ENCODE measurements at places on chromosomes 5 and 9.

GRCh38 chr5:149831492-149831891, 101.4 kb downstream of the PPARGC1B start:
- DNase-seq: no peak

DNA sequence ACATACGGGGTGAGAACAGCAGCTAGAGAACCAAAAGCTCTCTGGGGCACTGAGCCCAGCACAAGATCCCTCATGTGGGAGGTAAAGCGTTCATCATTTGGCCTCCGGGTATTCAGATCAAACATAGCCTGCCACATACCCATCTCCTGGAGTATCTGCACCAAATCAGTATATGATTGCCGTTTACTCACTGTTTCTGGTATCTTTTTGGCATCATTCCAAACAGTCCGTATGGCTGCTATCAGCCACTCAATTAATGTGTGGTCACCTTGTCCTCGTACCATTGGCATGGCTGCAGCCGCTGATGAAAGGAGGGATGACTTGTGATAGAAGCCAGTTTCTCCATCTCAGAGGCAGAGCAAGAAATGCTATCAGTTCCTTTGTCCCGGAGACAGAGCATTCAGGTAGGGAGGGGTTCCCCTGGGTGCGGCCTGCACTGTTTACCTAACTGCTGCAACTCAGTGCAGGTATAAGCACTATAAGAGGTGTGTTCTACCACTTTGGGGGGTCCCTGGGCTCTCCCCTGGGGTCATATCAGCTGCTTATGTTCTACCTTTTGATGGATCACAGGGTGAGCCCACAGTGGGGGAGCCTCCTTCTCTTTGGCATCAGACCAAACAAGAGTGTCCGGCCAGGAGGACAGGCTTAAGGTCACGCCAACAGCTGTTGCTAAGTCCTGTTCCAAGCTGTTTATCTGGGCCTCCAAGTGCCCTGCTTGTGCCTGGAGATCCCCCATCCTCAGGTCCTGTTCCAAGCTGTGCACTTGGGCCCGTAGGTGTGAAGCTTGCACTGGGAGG, 9.4 kb downstream of the DMAC1 start:
- DNase-seq: no peak

- no peak for DNase-seq
Observed at GRCh38 chr5:102969641-102970040, 150.3 kb downstream of the GIN1 start.

DNA sequence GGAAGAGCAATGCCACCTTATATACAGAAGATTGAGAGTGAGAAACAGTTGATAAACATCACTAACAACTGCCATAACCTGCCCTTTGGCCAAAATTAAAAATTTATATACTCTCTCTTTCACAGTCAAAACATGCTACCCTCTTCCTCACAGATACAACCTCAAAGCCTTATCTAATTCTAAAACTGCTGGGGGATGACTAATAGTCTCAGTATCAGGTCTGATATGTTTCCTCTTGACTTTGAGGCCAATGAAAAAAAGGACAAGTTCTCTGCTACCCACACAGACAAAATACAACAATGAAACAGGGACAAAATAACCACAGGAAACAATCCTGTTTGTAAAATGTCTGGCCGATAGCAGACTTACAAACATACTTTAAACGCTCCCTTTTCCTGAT, 485.6 kb upstream of the NUDT12 start:
- no peak for DNase-seq

DNA sequence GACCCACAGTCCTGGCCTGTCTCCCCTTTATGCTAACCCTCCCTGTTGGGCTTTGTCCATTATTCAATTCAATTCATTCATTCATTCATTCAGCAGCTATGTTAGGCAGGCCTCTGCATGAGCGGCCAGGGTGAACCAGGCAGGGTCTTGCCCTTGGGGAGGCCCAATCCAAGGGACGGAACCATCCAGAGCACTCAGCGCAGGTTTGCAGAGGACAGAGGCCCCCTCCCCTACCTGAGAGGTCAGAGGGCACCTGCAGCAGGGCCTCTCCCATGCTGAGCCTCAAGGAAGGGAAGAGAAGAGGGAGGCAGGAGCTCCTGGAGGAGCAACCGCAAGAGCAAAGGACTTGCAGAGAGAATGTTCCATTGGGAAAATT, 61.4 kb downstream of the C9orf50 start:
- no peak for DNase-seq

- peak; percentile 30 for DNase-seq
Observed at GRCh38 chr9:136232969-136233368, 12.6 kb downstream of the QSOX2 start.

GRCh38 chr5:150780816-150781221, 2.3 kb downstream of the SMIM3 start:
- DNase-seq: no peak

GRCh38 chr5:40495237-40495635, 184.5 kb upstream of the PTGER4 start:
- DNase-seq: no peak

- peak; percentile 15 for DNase-seq
Observed at GRCh38 chr5:81856948-81857928, 106.3 kb upstream of the SSBP2 start.

- no peak for DNase-seq
Observed at GRCh38 chr9:28014212-28014611, 440.9 kb upstream of the C9orf72 start.

- DNase-seq: peak; percentile 61
Observed at GRCh38 chr9:90801973-90802322, 329 bp downstream of the SYK start.

DNA sequence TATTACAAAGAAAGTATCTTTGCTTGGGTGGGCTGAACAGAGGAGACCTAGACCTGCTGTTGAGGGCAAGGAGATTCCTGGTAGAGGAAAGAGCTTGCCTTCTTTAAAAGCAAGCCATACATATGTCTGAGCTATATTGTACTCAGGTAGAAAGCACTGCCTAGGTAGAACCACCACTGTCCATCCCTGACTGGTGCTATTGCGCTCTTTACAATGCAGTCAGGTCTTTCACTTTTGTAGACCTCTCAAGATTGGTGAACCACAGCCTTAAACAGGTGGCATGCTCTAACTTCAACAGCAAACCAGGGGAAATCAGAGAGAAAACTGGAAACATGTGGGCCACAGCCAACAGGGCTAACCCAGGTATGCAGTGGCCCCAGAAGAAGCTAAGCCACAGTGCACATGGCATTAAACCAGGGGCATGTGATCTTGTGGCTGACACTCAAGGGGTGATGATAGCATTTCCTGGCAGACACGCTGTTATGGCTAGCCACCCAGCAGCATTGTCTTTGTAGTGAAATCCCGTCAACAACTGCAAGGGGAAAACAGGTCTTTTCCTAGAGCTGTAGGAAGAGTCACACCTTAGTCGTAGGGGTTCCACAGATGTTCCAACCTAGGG, 253.9 kb upstream of the PCSK5 start:
- DNase-seq: no peak

Measured in NCI-H2171 treated with DMSO at 0.1 percent for 48 hours (cell line).